GM12864 (cell line): ENCODE measurements at places on chromosomes 11 and 22.
A peak's percentile ranks its signal among the peaks of the same experiment; 100 is the strongest.

- DNase-seq, result no peak
Observed at GRCh38 chr11:88181776-88182175, 6.5 kb upstream of the RAB38 start.

DNA sequence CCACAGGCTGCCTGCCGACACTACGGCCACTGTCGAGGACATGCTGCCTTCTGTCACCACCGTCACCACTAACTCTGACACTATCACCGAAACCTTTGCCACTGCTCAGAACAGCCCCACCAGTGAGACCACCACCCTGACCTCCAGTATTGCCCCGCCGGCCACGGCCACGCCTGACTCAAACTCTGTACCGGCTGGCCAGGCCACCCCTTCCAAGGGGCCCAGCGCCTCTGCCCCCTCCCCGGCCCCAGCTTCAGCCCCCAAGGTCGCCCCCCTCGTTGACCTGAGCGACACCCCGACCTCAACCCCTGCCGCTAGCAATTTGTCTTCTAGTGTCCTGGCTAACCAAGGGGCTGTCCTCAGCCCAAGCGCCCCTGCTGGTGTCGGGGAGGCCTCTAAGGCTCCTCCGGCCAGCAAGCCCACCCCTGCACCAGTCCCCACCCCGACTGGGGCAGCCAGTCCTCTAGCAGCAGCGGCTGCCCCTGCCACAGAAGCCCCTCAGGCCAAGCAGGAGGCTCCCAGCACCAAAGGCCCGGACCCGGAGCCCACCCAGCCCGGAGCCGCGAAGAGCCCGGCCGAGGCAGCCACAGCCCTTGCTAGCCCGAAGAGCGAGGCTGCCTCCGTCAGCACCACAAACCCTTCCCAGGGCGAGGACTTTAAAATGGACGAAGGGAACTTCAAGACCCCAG, 41.3 kb upstream of the TTC12 start:
- no peak for DNase-seq

DNA sequence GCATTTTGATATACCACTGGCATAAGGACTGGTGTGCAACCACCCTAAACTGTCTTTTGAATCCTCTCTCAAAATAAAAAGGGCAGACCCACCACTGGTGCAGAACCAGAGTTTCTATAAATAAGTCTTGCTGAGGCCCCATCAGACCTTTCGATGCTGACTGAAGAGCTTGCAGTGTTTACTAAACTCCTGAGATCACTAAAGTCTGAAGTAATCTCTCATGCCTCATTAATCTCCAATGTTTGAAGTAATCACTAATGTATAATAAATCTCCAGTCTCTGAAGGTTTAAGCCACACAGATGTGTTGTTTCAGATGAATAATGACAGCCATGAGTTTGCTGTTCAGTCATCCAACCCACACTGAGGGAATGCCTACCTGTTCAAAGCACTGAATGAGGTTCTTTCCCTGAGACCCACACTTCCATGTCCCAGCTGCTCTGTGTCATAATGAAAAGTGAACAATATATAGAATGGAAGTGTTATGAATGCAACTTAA, 50.6 kb upstream of the DEUP1 start:
- DNase-seq, result peak; percentile 7

DNA sequence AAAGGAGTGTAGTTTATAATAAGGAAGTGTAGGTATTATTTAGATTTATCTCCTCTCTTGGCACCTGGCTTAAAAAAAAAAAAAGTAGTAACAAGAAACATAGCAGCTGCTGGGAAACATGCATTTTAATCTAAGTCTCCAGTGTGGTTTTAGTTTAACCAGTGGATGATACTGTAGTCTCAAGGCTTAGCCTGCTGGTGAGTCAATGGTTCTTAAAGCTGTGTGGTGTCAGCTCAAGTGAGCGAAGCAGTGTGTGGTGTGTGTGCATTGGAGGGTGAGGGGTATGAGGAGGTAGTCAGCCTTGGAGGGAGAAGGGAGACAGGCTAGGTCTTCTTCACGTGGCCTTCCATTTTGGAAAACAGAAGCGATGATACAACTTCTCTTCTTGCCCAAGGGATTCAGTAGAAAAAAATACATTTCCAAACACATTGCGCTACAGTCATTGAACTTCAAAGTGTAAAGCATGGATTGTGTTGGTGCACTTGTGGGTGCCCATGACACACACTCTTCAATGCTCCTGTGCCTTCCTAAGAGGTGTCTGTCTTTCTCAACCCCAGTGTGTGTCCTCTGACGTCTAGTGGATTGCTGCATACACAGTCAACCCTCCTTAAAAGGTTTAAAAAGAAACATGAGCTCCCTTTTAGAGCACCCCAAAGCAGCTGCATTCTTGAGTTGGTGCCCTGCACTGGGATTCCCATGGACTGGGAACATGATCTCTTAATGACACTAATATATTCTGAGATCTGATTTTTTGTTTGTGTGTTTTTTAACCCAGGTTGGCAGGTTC, 40.1 kb downstream of the ZBTB16 start:
- no peak for DNase-seq

GRCh38 chr22:23909296-23909898, 15.2 kb downstream of the MIF start:
- no peak for DNase-seq

DNA sequence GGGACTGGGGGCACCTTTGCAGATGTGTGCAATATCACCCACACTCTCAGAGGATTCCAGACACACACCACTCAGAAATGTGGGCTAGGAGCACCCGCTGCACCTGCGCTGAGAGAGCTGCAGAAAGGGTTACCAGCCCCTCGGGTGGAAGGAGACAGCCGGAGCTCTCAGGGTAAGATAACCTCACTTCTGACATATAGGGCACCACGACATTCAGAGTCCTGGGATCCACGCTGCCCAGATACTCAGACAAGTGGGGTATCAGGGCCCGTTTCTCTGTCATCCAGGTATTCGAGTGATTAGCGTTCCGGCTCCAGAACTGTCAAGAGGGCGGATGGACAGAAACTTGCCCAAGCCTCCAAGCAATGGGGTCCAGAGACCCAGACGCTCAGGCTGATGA, 6.2 kb upstream of the SYT8 start:
- DNase-seq, result no peak

DNA sequence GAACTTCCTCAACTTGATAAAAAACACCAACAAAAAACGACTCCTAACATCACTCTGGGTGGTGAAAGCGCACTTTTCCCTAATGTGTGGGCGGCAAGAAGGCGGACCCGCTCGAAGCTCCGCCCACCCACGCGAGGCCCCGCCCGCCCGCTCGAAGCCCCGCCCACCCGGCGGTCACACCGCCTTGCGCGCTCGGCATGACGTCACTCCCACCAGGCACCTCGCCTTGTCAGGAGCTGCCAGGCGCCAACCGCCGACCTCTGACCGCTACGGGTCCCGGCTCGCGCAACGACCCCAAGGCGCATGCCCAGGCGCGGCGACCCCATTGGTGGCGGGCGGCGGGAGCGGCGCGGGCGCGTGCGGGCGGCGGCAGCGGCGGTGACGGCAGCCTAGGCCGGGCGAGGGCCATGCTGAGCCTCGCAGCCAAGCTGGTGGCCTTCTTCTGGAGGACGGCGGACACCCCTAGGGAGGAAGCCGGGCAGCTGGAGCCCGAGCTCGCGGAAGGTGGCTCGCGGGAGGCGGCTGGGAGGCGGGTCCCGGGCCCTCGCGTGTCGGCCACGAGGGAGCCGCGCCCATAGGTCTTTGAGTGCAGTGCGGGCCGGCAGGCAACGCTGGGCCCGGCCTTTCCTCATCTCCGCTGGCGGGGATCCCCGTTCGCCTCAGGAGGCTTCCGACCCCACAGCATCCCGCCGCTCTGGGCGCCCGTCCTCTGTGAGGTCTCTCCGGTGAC, at the start of gene MOV10L1:
Gene MOV10L1, plus strand, starts transcription at position 325 of the 730 bp plus-strand sequence. Its CDS starts 83 bp downstream, at position 408.
- no peak for DNase-seq

GRCh38 chr11:9862981-9863380, 199.1 kb downstream of the SWAP70 start:
- DNase-seq, result no peak
